ENCODE measurements at places on chromosomes 2 and 18. TPM values are rescaled to one million over a fixed set of nuclear protein-coding genes. Genes with fewer than 3 reads are reported as not detected.

TTC27 gene
- 29.6 TPM for total RNA-seq

CNRIP1 gene
- 14.9 TPM for total RNA-seq

ID2 gene
- total RNA-seq, result 240 TPM

SLC9A4 gene
- total RNA-seq, result not detected

QPCT gene
- total RNA-seq, result 3.7 TPM

ANKAR gene
- total RNA-seq, result 21.1 TPM

CCDC68 gene
- 9.6 TPM for total RNA-seq

AGXT gene
- under 0.01 TPM for total RNA-seq
